Epithelial cell of prostate (primary cell): ENCODE measurements at places on chromosomes 5 and 9.

DNA sequence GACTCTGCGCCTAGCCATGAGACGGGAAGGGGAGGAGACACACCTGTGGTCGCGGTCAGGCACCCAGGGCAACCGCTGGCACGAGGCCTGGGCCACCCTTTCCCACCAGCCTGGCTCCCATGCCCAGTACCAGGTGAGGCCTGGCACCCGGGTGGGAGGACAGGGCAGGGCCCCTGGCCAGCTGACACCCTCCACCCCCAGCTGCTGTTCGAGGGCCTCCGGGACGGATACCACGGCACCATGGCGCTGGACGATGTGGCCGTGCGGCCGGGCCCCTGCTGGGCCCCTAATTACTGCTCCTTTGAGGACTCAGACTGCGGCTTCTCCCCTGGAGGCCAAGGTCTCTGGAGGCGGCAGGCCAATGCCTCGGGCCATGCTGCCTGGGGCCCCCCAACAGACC is 5.0 kb downstream of the MAMDC4 start:
- no peak for DNase-seq

GRCh38 chr5:96331210-96331609 is 101.8 kb downstream of the PCSK1 start:
- no peak for DNase-seq

- no peak for DNase-seq
Measured at GRCh38 chr9:18658804-18659705, 185.1 kb downstream of the ADAMTSL1 start.

- DNase-seq: no peak
Measured at GRCh38 chr9:32483343-32483742, 42.7 kb downstream of the RIGI start.
